ENCODE measurements at places on chromosomes 7 and 10. TPM values are rescaled to one million over a fixed set of nuclear protein-coding genes. Genes with fewer than 3 reads are reported as not detected.

The OR2A12 gene
- total RNA-seq: not detected

The LRRN3 gene
- total RNA-seq: 0.15 TPM

- no peak for DNase-seq
These were observed 109.3 kb downstream of the GATA3 start for GRCh38 chr10:8163824-8164223.

DNA sequence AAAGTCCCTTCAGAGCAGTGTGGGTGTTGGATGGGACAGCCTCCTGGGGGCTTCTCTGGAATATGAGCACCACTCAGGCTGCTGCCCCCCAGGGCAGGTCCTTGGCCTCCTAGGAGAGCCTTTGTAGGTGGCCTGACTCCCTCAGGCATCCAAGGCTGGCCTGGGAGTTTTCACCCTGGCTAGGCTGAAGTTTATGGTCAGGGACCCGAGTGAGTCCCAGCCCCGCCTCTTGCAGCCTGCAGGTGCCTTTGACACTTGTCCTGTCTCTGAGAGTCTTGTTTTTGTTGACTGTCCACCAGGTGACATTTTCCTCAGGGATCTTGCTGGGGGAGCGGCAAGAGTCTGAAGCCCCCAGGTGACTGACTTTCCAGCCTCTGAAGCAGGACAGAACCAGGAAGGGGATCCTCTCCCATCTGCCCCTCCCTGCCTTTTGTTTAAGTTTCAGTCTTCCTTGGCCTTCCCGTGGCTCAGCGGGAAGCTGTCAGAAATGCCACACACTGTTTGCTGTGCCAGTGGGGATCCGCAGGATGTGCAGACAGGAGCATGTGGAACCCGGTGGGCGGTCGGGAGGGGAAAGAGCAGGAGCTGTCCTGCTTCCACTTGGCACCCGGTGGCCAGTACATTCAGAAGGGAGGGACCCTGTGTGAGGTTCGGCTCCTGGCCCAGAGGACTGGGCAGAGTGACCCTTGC, 59.5 kb downstream of the LRRC18 start:
- DNase-seq: no peak

- no peak for DNase-seq
These were observed 188.3 kb downstream of the CDC14C start for GRCh38 chr7:49112647-49113046.

GRCh38 chr10:79165070-79165778, 96.5 kb downstream of the ZMIZ1 start:
- DNase-seq: no peak

GRCh38 chr7:96306385-96307125, 15.3 kb downstream of the SLC25A13 start:
- DNase-seq: no peak

- no peak for DNase-seq
These were observed 279.9 kb upstream of the NEBL start for GRCh38 chr10:21176934-21177480.

Data from Panc1 (cell line).